ENCODE measurements at places on chromosomes 2 and 18.
A peak's percentile ranks its signal among the peaks of the same experiment; 100 is the strongest.

DNA sequence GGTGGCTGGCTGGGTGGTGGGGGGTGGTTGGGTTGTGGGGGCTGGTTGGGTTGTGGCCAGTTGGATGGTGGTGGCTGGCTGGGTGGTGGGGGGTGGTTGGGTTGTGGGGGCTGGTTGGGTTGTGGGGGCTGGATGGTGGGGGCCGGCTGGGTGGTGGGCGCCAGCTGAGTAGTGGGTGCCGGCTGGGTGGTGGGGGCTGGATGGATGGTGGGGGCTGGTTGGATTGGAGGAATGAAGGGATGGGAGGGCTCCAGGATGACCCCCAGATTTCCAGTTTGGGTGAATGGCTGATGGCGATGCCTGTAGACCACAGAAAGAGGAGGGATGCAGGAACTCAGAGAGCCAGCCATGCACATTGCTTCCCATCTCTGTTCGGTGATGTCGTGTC, 26.8 kb upstream of the GPR17 start:
- DNase-seq: no peak

DNA sequence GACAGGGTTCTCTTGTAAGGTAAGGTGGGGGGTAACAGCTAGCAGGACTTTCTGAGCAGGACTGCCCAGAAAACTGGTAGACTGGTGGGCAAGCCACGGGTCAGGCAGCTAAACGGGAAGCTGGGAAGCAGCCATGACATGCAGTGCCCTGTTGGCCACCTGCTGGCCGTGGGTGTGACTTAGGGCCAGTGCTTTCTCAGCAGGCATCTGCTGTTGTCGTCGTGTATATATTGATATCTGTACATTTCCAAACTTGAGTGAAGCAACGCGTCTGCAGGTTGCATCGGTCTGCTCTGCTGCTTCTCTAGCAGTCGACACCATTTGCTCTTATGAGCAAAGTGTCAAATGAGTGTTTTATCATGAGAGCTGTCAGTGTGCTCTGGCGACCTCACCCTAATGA, 31.0 kb downstream of the COA5 start:
- DNase-seq: no peak

- DNase-seq: no peak
Measured at GRCh38 chr2:236945431-236946016, 140.2 kb upstream of the COPS8 start.

DNA sequence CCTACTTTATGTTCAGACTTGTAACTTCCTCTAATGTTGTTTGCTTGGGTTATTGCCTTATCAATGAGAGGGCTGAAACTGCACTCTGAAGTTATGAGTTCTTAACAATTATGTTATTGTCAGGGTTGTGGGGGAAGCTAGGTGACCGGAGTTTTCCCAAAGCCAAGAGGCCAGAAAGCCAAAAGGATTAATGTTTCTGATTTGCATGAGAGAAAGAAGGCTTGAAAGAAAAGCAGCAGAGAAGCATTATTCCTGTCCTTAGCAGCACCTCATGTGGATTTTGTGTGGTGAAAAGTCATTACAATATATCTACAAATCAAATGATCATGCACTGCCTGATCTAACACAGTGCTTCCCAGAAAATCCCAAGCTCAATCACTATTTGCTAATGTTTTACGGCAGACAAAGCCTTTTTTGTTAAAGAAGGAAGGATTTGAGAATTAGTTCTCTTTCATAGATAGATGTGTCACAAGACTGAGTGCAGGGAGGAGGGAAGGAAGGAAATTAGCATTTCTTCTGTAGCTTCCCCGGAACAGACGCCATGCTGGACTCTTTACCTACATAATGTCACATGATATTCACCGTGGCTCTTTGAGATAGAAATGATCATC, 203.2 kb downstream of the ALK start:
- DNase-seq: no peak

DNA sequence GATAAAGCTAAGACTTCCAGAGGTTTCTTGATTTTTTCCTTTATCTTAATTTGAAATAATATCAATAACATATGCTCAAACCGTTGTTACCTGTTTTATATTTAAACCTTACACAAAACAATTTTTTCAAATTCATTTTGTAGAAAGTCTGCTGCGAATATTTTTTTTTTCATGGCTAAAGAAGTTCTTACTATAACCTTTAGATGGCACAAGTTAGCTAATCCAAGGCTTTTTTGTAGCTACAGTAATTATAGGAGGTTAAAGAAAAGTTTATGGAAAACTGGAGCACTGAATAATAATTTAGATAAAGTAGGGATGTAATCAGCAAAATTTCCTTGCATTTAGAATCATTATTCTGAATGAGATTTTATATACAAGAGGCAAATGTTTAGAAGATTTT, 78.0 kb upstream of the PNPT1 start:
- DNase-seq: no peak

GRCh38 chr2:233410196-233410760, 56.0 kb downstream of the DGKD start:
- no peak for DNase-seq

- DNase-seq: no peak
Measured at GRCh38 chr2:31979956-31980355, 30.9 kb downstream of the MEMO1 start.

GRCh38 chr18:6659963-6660725, 69.4 kb upstream of the ARHGAP28 start:
- no peak for DNase-seq

GRCh38 chr18:23903971-23904370, 110.6 kb upstream of the TTC39C start:
- no peak for DNase-seq

DNA sequence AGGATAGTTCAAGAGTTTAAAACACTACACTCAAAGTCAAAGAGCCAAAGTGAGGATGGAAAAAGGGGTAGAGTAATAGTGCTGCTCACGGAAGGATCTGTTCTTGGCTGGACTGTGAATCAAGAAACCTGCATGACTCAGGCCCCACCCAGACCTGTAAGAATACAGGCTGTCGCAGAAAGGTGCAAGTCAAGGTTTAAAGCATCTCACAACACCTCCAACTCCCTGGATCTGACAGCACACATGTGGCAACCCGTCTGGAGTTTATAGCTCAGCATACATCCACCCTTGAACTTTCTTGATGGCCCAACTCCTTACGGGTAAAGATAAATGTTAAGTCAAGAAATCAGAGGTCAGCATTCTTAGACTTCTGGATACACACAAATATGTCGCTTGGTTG, 6.3 kb downstream of the KIAA2012 start:
- DNase-seq: no peak

DNA sequence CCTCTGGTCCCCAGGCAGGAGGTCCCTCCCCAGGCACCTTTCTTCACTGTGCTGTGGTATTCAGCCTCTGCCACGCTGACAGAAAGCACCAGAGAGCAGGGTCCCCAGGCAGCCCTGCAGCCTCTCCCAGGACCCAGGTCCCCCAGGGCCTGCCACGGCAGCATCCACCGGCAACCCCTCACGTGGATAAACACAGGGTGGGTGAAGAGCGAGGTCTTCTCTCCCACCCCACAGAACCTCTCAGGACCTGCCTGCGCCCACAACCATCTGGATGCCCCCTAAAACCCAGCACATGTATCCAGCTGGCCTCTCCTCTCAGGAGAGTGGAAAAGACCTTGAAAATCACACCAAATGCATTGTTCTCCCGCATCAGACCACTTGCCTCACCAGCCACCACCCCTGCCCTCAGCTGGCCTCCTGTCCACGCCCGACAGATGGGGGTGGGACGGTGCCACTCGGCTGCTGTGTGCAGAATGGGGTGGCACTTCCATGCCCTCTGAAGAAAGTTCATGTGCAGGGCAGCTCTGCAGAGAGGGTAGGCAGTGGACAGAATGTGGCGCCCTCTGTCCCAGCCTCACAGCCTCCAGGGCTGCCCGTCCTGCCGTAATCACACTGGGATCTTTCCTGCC, 4.0 kb upstream of the CROCC2 start:
- no peak for DNase-seq

DNA sequence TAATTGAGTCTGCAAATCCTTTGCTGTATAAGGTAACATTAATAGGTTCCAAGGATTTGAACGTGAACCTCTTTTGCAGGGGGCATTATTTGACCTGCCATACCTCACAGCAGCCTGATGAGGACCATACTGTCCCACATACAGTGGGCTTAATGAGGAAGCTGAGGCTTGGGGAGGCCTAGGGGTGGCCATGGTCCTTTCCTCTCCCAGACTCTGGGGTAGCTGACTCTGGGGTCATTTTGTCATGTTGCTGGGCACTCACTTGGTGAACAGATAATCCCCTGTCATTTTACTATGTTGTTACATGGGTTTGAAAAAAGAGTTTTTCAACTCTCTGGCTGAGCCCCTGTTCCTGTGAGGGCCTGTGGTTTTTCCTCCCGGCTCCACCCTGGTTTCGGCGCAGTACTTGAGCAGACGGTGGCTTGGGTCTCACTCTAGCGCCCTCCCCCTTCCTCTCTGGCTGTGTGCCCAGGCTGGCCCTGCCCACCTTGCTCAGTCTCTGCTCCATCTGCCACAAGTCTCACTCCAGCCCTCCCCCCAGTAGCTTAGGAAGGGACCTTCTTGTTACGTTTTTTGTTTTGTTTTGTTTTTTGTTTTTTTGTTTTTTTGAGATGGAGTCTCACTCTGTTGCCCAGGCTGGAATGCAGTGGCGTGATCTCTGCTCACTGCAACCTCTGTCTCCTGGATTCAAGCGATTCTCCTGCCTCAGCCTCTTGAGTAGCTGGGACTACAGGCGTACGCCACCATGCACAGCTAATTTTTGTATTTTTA, 21.0 kb downstream of the INPP4A start:
- peak; percentile 85 for DNase-seq
